HS-5 (cell line): ENCODE measurements at places on chromosomes 16 and 17.

GRCh38 chr16:22948058-22948602 is 134.2 kb downstream of the HS3ST2 start:
- DNase-seq: no peak

DNA sequence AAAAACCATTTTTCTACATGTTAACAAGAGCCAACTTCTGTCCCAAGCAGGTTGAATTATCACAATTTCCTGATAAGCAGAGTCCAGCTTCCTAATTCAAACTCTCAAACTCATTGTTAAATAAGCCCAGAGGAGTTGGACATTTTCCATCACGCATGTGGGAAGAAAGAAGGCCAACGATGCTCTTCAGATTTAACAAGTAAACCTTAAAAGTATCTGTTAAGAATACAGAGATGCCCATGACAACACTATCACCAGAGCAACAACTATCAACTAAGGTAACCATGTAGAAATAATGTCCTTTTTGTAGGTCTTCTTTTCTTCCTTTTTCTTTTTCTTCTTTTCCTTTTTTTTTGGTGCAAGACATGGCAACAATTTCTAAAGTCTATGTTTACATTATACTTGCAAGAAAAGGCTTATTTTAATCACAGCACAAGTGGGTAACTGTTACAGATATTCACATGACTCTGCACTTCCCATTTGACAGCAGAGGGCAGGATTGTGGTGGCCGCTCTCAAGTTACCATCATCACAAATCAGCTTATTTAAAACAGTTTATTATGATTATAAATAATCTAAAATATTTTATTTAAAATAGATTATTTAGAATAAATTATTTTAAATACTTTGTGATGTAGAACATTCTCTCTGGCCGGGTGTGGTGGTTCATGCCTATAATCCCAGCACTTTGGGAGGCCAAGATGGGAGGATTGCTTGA is 35.7 kb upstream of the DHRS7B start:
- DNase-seq: no peak

GRCh38 chr17:7887038-7887481 is 1.5 kb upstream of the CHD3 start:
- DNase-seq: no peak

- DNase-seq: no peak
Observed at GRCh38 chr17:57447990-57448758, 191.9 kb downstream of the MSI2 start.

DNA sequence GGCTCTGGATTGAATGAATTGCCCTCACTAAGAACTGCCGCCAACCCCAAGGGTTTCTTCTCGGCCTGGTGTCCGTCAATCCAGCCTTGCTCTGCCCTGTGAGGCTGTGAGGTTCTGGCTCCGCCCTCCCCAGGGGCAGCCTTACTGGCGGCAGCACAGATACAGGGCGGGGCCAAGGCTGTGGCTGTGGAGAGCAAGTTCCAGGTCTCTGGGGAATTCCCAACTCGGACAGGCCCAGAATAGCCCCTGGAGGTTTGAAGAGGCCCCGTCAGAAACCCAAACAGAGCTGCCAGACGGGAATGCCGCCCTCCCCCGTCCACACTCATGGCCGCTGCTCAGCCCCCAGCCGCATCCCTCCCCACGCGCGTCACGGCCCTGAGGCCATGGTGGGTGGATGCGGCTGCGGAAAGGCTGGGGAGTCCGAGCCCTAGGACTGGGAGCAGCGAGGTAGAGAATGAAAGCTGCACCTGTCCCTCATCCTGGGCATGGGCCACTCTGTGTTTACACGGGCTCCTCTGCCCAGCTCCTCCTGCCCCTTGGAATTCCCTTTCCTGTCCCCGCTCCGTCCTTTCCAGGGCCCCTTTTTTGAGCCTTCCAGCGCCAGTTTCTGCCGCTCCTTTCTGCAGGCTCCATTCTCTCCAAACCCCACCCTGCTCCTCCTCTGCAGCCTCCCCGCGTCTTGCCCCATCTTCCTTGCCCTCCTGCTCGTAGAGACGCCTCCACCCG is 660 bp upstream of the PRRT2 start:
- peak; percentile 91 for DNase-seq

- no peak for DNase-seq
Observed at GRCh38 chr16:87145181-87146176, 171.7 kb downstream of the C16orf95 start.

- DNase-seq: no peak
Observed at GRCh38 chr17:67518876-67519275, 141.8 kb downstream of the PITPNC1 start.

DNA sequence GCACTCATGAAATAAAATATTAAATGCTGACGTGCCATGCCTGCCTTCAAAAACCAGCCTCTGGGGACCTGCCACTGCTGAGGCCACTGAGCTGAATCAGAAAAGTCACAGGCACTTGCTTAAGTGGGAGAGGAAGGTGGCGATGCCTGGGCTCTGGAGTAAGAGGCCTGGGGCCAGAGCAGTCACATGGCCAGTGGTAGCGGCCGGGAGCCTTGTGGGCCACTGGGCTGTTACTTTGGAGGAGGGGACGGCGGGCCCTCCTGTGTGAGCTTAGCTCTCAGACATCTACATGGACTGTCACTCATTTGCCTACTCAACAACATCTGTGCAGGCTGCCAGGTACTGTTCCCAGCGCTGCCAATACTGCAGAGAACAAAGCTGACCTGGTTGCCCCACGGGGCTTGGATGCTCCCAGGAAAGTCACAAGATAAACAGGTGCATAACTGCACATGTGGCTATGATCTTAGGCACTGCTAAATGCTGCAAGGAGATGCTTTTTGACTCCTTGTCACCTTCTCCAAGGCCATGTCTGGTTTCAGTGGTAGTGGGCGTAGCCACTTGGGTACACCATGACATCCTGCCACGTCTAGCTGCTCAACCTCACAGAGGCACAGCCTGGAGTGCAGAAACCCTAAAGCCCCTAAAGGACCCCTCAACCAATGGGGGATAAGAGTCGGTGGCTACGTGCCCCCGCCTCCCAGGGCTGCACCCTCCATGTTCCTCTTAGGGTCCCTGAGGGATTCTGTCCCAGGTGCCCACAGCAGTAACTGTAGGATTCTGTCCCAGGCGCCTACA is 11.6 kb downstream of the COTL1 start:
- DNase-seq: no peak

- DNase-seq: no peak
Observed at GRCh38 chr17:47878203-47879027, 17.6 kb upstream of the SP2 start.

DNA sequence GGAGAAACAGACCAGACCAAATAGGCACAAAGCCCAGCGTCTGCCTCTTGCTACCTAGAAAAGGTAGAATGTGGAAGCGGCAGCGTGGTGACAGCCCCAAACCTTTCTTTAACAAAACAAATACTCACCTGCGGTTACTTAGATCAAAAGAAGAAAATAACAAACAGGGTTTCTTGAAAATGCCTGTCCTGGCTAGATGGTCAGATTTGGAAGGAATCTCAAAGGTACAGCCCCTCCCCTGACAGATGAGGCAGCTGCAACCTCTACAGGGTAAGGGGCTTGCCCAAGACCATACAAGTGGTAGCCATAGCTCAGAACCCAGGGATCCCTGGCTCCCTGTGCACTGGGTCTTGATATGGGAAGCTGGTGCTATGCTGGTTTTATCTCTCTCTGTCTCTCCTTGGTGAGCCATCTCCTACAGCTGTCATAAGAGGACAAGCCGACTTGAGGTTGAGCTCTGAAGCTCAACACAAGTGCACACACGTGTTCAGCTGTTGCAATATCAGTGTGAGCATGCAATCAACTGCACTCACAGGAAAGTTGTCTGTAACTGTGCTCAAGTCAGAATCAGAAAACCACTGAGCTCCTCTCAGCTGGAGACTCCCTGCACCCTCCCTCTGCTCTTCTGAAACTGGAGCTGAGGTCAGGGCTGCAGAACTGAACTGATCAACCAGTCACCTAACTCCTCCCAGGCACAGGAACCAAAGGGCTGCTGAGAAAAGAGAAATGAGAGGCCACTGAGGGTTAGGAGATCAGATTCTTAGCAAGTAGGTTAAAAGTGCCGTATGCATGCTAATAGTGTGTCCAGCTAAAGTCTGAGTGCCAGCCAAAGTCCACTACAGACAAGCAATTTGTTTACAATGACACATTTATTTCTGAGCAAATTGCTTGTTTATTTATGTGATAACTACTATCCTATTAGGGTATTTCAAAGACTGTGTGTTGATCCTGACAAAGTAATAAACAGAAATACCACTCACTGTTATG is 6.1 kb upstream of the RNF157 start:
- no peak for DNase-seq

DNA sequence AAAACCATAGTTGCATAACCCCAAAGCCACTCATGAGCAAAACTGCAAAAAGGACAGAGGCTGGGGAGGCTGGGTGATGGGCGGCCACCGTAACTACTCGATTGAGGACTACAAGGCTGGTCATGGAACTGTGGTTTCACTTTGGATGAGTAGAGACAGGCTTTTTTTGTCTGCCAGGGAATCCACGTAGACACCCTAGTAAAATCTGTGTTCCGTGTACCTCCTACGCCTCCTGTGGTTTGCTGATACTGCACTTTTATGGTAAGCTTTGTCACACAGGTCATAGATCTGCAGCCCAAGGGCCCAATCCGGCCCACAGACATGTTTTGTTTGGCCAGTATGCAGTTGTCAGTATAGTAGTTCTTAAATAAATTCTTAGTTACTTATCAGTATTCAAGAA is 2.2 kb upstream of the TLCD3B start:
- DNase-seq: no peak

GRCh38 chr17:58413684-58414083 is 3.6 kb downstream of the RNF43 start:
- DNase-seq: no peak

GRCh38 chr16:52117171-52117570 is 429.8 kb downstream of the TOX3 start:
- DNase-seq: no peak

DNA sequence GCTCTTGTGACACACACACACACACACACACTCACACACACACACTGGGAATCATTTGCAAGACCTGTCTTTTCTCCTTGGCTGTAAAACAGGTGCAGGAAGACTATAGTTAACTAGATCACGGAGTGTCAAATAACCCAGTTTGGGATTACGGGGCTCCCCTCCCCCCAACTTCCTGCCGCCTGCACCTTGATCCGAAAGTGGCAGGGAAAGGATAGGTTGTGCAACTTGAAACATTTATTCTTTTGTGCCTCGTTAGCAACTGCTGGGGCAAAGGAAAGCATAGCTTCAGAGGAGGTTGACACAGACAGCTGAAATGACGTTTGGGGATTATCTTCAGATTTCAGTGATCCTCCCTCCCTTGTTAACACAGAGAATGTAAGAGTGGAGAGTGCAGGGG is 149.5 kb downstream of the NTN1 start:
- DNase-seq: no peak

- DNase-seq: no peak
Observed at GRCh38 chr16:26645614-26646013, 421.1 kb upstream of the C16orf82 start.

DNA sequence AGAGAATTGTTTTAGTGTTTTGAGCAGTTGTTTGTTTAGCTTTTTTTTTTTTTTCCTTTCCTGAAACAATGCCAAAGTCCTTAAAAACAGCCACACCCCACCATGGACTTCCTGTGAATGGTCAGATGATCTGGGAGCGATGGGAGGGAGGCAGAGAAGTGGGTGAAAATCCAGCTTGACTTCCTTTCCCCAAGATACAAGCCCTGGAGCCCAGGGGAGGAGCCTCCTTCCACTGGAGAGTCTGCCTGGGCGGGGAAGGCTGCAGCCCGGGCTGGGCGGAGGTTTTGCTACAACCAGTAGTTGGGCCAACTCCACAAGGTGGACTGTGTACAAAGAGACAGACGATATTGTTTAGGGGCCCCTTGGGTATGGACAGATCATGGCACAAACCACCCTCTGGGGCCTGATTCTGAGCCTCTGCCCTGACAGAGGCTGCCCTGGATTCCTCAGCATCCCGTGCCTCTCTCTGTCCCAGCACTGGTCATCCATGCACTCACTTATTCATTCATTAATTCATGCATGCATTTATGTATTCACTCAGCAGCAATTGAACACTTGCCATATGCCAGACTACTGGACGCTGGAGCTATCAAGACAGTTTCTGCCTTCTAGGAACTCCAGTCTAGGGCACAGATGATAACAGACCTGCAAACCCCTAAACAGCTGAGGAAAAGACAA is 29.8 kb downstream of the WSB1 start:
- DNase-seq: no peak

DNA sequence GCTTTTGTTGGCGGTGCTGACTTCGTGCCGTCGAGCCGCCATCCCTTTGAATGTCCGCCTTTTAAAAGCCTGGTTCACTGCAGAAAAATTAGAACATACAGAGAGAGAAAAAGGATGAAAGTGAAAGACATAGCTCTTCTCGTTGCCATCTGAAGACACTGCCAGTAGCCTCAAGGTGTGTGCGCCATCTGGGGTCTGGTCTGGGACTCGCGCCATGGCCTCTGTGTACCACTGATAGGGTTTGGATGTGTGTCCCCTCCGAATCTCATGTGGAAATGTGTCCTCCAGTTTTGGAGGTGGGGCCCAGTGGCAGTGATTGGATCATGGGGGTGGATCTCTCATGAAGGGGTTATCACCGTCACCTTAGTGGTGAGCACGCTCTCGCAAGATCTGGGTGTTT is 15.5 kb downstream of the GSE1 start:
- no peak for DNase-seq

DNA sequence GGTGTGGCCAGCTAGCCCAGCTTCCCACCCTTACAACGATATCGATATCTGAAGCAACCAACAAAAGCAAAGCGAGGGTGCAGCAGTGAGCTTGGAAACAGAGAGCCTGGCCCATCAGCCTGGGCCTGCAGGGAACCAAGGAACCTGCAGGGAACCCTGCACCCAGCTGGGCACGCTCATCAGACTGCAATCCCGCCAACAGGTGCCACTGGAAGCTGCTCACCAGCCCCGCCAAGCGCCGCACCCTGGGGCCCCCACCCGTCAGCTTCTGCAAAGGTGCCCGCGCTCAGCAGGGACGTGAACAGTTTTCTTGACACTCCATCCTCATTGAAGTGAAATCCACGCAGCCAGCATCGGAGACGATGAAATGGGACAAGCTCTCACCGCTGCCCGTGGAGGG is 250.7 kb downstream of the RBFOX3 start:
- DNase-seq: no peak

GRCh38 chr16:1890708-1891050 is 18.7 kb upstream of the MEIOB start:
- DNase-seq: no peak

DNA sequence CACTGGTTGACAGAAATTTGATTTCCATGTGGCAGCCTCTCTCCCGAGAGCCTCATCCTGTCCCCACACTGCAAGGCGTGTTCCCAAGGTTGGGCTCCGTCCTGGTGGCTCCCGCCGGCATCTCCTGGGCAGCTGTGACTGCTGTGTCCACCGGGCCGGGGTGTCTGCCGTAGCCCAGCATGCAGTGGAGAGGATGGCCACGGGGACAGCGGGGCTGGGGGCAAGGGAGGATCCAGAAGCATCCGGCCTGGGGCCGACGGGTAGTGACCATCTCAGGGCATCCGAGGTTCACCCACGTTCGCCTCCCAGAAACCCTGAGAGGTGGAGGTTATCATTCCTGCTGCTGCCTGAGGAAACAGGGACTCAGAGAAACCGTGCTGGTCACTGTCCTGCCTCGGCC is 7.3 kb upstream of the RAB40B start:
- DNase-seq: no peak

- no peak for DNase-seq
Observed at GRCh38 chr16:66337463-66338188, 28.9 kb upstream of the CDH5 start.

GRCh38 chr16:67546761-67547422 is 15.4 kb upstream of the CTCF start:
- DNase-seq: no peak
